ENCODE measurements at places on chromosomes 6 and 20. TPM values are rescaled to one million over a fixed set of nuclear protein-coding genes. Genes with fewer than 3 reads are reported as not detected.

Gene GABRR1
- not detected for total RNA-seq

Gene LPIN3
- 10.0 TPM for total RNA-seq

Gene FAM83B
- total RNA-seq, result 40.3 TPM

Gene C20orf144
- not detected for total RNA-seq

Gene RCAN2
- not detected for total RNA-seq

Gene RBPJL
- total RNA-seq, result not detected

GRCh38 chr20:10481676-10482075 is 46.6 kb downstream of the SLX4IP start:
- no peak for DNase-seq

DNA sequence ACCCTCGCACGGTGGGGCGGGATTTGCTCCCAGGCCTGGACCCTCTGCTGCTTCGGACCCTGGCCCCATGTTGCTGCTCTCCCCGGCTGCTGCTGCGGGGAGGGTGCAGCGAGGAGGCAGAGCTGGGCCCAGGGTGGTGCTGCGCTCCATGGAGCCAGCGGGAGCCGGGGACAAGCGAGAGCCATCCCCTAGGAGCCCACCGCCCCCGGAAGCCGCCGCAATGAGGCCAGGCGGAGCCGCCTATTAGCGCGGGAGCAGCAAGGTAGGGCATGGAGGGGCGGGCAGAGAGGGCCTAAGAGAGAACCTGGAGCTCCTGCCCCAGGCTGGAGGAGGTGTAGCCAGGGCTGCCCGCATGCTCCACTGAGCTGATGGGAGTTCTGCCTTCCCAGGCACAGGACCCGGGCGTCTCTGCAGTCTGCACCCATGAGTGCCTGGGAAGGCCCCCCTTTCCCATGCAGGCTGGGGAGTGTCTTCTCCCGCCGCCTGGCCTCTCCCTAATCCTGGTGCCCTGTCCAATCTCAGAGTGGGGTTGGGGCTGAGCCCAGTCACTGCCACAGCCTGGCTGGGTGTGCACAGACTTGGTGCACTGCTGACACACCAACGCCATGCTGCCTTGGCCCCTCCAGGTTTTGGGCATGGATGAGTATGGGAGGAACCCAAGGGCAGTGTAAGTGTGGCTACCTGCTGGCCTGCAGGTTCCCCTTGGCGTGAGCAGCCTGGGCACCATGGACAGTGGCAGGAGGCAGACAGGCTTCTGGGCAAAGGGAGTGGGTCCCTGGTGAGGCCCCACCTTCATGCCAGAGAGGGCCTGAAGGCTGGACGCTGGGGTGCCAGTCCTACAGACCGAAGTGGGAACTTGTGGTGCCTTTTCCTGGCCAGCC is 360.6 kb upstream of the MAP3K7 start:
- DNase-seq, result no peak

GRCh38 chr6:15513801-15514711 is 148.8 kb downstream of the DTNBP1 start:
- no peak for DNase-seq

DNA sequence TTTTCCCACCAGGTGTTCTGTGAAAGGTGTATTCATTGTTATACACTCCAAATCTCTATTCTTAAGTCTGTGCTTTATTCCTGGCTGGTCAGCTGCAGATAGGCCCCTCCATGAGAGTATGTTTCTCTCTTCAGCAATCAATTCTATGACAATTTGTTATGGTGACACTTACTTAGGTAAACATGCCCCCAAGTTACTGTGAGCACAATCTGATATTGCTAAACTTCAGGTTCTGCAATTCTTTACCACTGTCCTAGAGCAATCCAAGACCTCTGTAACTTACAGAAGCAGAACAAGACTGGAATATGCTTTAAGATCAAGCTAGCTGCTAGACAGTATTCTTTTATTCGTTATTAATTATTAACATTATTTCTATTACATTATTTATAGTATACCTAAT is 391.9 kb downstream of the FRK start:
- no peak for DNase-seq

GRCh38 chr20:10910535-10911178 is 236.9 kb upstream of the JAG1 start:
- no peak for DNase-seq

- DNase-seq, result peak; percentile 58
Observed at GRCh38 chr6:11172501-11173327, 59.8 kb downstream of the NEDD9 start.

DNA sequence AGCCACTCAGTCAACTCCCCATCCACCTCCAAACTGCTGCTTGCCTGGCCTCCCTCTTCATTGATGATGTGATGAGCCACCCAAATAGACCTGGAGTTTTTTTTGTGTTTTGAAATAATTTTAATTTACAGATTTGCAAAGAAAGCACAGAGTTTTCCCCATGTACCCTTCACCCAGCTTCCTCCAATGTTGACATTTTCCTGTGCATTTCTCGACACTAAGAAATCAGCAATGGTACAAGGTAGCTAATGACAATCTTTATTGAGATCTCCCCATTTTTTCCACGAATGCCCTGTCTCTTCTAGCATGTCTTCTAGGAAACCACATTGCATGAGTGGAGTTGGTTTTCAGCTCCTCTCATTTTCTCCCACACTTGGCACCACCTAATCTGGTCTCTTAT is 30.1 kb downstream of the PPP1R14C start:
- no peak for DNase-seq

DNA sequence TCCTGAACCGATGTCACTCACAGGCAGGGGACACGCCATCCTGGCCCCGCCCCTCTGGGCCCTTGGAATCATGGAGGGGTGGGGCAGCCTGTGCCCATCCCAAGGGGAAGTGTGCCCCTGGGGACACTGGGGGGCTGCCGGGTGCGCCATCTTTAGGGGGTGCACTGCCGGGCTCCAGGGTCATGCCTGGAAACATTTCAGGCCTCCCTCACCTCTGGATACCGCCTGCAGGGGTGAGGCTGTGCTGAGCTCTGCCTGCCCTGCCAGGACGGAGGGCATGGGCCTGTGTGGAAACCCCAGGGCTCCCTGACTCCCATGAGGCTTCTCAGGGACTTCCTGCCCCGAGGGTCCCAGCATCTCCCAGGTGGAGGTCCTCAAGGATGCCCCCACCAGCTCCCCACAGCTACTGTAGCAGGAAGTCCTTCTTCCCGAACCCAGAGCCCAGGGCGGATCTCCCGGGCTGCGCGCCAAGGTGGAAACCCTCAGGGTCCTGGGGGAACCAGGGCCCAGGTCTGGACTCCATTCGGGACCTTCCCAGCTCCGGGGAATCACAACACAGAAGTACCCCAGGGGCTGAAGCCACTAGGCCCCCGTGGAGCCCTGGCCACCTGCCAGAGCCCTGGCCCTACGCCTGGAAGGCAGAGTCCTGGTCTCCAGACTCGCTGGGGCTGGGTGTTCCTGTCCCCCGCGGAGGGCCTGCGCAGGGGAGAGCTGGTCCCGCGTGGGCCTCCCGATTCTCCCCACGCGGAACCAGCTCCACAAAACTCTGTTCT is 15.6 kb downstream of the CHRNA4 start:
- DNase-seq, result no peak

DNA sequence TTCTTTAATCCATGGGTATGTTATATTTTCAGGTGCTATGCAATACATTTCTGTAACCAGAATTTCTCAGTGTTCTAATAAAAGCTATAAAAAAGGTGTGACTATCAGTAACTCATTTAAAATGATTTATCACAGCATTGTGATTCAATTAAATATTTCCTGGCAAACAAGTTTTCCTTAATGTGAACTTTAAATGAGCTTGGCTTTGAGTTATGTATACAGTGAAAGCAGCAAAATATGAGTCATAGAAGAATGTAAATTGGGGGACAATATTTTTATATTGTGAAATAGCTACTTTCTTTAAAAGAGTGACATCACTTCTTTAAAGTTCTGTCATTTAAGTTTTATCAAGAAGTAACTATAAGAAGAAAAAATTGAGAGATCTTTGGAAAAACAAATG is 484.9 kb upstream of the MAN1A1 start:
- peak; percentile 86 for DNase-seq

DNA sequence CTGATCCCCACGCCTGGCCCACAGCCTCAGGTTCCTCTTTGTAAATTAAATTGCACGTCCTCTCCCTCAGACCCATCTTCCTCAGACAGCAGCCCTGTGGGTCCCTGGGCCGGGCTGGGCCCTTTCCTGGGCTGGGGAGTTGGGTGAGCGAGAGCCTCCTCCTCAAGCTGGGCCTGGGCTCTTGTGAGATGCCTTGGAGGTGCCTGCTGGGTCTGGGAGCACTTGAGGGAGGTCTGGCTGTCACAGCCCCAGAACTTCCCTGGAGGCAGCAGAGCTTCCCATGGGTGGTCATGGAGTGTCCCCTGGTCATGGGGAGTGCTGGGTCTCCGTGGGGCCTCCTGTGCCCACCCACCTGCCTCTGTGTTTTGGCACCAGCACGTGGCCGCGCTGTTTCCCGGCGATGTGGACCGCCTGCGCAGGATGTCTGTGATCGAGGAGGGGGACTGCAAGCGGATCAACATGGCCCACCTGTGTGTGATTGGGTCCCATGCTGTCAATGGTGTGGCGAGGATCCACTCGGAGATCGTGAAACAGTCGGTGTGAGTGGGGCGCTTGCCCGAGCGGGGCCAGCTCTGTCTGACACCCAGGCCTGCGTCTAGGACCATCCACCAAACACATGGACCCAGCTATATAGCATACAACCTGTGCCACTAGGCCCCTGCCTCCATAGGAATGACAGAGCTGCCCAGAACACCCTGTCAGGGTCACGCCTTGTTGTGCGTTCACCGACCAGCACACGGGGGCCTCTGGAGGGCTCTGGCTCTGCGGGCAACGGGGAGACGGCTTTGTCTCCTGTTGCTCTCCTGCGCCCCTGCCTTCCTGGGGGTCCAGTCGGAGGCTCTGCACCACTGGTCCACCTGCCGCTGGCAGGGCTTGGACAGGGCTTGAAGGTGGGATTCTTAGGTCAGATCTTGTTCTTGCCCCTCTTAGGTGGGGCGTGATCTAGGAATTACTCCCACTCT is 33.0 kb downstream of the PYGB start:
- DNase-seq, result no peak

DNA sequence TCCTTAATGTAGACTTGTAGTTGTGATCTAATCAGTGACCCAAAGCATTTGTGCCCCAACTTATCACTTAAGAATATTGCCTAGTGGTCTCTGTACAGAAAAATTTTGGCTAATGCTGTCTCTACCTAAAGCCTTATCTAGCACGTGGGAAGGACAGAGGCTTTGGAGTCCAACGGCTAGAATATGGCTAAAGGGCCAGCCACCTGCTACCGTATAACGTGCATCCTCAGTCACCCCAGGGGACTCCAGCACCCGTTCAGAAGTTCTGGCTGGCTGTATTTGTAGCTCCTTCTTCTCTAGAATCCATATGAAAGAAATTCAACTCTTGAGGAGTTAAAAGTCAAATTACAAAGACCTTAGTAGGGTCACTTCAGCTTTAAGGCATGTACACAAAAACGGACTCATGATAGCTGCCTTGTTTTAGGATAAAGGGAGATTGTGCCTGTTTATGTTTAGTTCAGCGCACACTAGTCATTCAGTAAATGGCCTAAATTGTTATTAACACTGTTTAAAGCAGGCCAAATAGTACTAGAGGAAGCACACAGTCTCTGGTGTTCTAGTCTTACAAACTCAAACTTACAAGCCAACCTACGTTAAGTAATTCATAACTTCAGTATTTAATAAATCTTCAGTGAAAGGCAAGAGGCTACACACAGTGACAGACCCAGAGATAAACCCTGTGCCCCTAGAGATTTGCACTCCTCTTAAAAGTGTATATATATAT is 407.5 kb upstream of the PLCB4 start:
- DNase-seq, result no peak

GRCh38 chr6:54108271-54108670 is 3.0 kb upstream of the MLIP start:
- DNase-seq, result no peak

GRCh38 chr6:74518035-74518434 is 687.8 kb downstream of the COL12A1 start:
- no peak for DNase-seq

DNA sequence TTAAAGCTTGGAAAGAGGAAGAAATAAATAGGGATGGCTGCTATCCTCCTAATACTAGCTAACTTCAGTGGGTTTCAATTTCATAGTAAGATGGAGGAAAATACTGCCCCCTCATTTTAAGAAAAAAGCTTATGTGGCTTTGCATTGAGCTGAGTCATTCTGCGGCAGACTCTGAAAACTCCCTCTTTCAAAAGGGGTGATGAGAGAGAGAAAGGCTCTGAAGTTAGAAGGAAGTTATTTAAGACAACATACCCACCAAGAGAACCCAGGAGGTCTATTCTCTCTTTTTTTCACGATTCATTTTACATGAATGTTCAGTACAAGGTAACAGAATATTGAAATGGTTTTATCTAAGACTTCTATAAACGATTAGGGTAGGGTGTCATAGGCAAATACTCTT is 4.5 kb downstream of the PRDM13 start:
- DNase-seq, result peak; percentile 10

- DNase-seq, result no peak
Observed at GRCh38 chr20:4158466-4159050, 143.2 kb upstream of the RNF24 start.

- DNase-seq, result peak; percentile 96
Observed at GRCh38 chr6:128655978-128656498, 135.6 kb upstream of the PTPRK start.

- no peak for DNase-seq
Observed at GRCh38 chr6:22942403-22942802, 373.0 kb downstream of the HDGFL1 start.
